ENCODE measurements at places on chromosomes 1 and 21.

DNA sequence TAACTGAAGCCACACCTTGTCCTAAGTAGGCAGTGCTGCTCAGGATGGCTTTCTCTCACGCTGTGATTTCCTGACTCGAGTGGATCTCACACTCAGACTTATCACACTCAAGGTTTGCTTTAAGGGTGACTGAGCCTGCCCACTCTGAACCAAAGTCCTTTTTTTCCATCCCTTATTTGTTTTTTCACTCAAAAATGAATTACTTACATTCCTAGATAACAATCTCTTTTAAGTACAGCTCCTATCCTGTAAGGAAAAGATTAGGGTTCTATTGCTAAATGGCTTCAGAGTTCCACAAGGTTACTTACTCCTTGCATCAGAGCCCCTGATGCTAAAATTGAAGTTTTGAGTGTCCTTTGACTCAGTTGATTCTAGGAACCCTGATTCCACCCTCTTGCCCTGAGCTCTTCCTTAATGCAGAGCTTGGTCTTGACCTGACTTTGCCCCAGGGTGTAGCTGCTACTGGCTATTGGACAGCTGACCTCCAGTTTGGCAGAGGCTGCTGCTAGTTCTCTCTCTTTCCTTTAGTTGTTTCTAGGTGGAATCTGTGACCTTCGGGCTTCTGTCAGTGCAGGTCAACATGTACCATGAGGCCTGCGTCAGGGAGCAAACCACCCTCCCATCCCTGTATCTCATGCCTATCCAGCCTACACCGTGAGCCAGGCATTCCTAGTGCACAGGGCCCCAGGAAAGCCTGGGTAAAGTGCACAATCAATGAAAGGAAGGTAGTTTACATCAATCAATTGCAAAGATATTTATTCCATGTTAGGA lies 80.1 kb upstream of the CD55 start:
- DNase-seq = no peak

- no peak for DNase-seq
These were observed 9.0 kb upstream of the GPR137B start for GRCh38 chr1:236133339-236133738.

DNA sequence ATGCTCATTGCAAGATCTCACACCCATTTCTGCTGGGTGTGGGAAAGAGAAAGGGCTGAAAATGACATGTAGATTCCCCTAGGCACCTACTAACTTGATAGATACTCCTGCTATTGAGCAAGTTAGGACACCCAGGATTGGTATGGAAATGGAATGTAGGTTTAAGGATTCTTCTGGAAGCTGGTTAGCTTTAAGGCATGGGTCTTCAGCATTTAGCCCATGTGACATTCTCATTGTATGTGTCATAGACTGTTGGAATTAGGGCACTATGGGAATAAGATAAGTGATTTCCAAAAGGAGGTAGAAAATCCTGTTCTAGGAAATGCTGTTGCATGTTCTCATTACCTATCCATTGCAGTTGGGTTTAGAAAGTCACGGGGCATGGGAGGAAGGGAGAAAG lies 76.2 kb downstream of the DISC1 start:
- DNase-seq = no peak

- DNase-seq = no peak
These were observed 40.0 kb downstream of the TMCO4 start for GRCh38 chr1:19759740-19760089.

DNA sequence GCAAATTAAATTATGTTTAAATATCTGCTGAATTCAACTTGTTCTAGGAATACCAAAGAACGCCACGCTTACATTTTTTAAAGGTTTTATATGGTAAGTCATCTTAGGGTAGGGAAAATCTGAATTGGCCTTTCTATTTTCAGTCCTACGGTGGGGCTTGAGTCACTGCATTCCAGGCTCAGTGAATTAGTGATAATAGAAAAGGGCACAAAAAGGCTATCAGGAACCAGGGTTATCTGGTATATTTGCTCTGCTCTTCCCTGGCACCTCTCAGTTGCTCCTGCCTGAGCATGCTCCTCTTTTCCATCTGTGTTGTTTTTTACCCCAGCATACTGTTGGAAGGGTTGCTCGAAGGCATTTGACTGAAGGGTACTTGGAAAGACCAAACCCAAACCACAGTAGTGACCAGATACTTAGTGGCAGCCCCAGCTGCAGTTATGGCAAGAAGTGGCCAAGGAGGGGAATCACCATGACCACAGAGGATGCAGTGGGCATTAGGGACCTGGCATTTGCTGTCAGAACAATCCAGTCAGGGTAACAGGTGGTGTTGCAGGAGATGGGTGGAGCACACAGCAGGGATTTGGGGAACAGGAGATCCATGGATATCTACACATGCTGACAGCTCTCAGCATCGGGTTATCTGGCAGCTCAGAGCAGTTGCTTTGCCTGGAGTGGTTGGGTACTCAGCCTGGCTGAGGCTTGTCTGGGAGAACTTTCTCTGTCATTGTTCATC lies 2.3 kb downstream of the OVAAL start:
- DNase-seq = no peak

All from ovary (tissue), 10 donors.